ENCODE measurements at places on chromosomes 1 and 21.
A peak's percentile ranks its signal among the peaks of the same experiment; 100 is the strongest.

DNA sequence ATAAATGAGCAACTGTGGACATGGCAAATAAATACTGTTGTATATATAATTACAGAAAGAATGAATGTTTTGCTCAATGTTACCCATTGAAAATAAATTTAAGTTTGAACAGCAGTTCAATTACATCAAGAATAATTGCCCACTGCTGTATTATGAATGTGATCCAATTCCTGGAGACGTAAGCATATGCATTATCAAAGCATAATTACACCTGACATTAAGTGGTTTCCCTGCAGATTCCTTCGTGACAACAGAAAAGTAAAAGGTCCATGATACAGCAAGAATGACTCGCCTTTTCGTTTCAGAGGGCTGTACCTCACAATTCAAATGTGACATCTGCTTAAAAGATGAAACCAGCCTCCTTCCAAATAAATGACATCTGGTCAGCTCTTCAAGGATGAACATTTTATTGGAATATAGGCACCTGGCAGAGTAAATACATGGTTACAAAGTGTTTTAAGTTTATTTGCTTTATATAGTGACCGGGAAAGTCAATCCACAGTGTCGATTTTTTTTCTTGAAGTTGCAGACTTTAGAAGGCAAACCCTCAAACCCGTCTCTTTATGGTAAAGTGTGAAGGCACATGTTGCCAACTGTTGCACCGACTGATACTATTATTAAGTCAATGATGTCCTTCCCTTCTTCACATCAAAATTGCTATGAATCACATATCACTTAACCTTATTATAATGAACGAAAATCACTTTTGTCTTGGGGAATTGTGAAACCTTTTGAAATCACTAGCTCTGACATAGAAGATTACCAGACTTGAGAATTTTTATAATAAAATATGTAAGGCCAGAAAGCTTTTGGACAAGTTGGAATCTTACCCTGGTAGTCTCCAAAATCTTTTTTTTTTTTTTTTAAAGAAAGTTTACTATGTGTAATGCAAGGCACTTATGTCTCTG is 36.2 kb upstream of the EDEM3 start:
- no peak for DNase-seq

- peak; percentile 64 for DNase-seq
Measured at GRCh38 chr1:160078512-160079195, 2.7 kb upstream of the KCNJ9 start.

DNA sequence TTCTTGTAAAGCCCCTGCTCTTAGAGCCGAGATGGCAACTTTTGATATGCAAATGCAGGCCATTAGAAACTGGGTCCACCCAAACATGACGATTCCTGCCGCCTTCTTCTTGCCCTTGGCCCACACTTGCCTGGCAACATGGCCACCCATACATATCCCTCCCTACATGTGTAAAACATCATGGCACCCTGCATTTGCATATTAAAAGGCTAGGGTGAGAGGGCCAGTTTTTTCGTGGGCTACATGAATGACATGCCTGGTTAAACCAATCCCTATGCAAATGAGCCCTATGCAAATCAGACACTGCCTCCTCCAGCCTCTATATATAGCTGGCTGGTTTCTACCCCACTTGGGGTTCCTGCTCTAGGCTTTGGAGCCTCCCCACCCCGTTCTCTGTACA is 18.8 kb downstream of the PLA2G2A start:
- no peak for DNase-seq

DNA sequence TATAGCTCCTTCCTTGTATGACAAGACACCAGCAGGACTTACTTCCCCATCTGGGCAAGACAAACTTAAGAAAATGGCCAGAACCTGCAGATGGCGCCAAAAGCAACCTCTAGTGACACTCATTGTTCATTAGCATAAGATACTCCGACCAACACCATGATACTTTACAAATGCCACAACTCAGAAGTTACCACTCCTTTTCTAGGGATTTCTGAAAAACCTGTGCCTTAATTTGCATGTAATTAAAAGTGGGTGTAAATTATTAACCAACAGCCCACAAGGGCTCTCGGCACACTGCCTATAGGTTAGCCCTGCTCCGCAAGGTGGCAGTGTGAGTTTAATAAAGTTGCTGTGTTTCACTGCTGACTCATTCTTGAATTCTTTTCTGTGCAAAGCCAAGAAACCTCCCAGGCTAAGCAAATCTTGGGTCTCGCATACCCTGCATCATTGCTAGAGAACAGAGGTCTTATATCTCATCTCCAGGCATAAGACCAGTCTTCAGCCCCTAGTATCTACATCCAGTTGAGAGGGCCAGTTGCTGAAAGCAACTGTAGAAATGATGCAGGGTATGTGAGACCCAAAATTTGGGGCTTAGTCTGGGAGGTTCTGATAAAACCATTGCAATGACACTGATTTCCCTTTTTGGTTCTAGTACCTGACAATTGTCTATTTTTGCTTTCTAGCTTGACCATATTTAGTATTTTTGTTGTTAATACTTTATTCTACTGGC is 86.4 kb downstream of the FAF1 start:
- peak; percentile 66 for DNase-seq

DNA sequence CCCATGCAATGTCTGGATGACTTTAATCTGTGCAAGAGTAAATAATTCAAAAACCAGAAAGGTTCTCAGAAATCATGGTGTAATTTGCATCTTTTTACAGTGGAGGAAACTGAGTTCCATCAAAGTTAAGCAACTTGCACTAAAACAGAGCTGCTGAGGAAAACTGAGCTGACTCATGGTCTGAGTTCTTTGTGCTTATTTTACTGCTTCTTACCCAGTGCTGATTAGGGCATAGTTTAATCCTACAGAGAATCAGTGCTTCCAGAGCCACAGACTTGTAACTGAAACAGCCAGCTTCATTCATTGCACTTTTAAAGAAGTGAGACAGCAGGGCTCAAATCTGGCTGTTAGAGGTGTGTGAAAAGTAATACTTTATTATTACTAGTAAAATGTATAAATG is 10.9 kb upstream of the RWDD3 start:
- no peak for DNase-seq

DNA sequence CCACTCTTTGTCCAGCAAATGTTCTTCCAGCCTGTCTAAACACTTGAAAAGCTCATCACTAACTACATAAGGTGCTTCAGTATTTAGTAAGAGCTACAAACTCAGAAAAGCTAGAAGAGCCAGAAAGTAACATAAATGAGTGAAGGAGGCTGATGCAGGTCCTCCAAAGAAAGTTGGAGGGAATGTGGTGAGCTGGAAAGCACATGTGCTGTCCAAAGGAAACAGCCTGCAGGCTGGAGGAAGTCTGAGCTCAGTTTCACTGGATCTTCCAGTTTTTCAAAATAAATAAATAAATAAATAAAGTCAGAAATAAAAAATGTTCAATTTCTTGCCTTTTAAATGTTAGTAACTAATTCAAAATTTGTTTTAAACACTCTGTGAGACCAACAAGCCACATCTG is 25.5 kb downstream of the ZC3H11B start:
- DNase-seq = no peak

GRCh38 chr1:160149233-160149632 is 2.2 kb upstream of the ATP1A4 start:
- DNase-seq = no peak

GRCh38 chr1:232445361-232446106 is 184.4 kb downstream of the SIPA1L2 start:
- DNase-seq = no peak

- no peak for DNase-seq
Measured at GRCh38 chr1:183515002-183515689, 42.8 kb downstream of the SMG7 start.

GRCh38 chr1:11132563-11133293 is 33.1 kb upstream of the EXOSC10 start:
- DNase-seq = no peak

- no peak for DNase-seq
Measured at GRCh38 chr1:81424061-81424460, 376.7 kb upstream of the ADGRL2 start.

All from CD4-positive, alpha-beta T cell treated with Interleukin-4 for 1 hour (primary cell).